ENCODE measurements at places on chromosomes 11 and 22.
A peak's percentile ranks its signal among the peaks of the same experiment; 100 is the strongest.

- DNase-seq = no peak
These were observed 10.9 kb downstream of the SMCO4 start for GRCh38 chr11:93532281-93532789.

- no peak for DNase-seq
These were observed 10.2 kb downstream of the AHNAK start for GRCh38 chr11:62536301-62536957.

GRCh38 chr22:32233091-32233490 lies 22.1 kb downstream of the SLC5A4 start:
- no peak for DNase-seq

GRCh38 chr11:94638902-94639373 lies 71.8 kb downstream of the PIWIL4 start:
- DNase-seq = peak; percentile 45

GRCh38 chr11:13160806-13161205 lies 116.8 kb upstream of the BMAL1 start:
- DNase-seq = no peak

DNA sequence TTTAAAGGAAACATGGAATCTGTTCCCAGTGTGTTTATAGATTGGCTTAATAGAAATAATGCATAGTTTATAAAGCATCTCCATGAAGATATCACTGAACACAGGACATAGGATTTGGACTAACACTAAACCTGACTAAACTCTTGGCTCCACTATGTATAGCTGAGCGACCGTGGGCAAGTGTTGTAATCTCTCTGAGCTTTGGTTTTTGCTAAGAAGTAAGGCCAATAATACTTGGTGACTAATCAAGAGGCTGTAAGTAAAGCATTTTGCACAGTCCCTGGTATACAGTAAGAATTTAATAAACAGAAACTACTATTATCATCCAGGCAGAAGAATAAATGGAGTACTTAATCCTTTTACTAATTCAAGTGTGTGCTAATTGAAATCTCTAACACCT lies 125.5 kb upstream of the MTMR2 start:
- DNase-seq = peak; percentile 44

- DNase-seq = no peak
These were observed 7.4 kb upstream of the RCE1 start for GRCh38 chr11:66835768-66836405.

GRCh38 chr11:83361831-83362230 lies 75.7 kb upstream of the CCDC90B start:
- DNase-seq = no peak

GRCh38 chr11:8225589-8226036 lies 38.1 kb downstream of the LMO1 start:
- DNase-seq = peak; percentile 74

GRCh38 chr22:30704978-30705377 lies 10.3 kb downstream of the OSBP2 start:
- no peak for DNase-seq

- DNase-seq = no peak
These were observed 12.5 kb upstream of the SELENOH start for GRCh38 chr11:57728829-57729228.

- DNase-seq = no peak
These were observed 7.8 kb downstream of the BCR start for GRCh38 chr22:23187871-23188700.

GRCh38 chr11:130580372-130580771 lies 131.9 kb downstream of the ADAMTS15 start:
- peak; percentile 77 for DNase-seq

Data from ELR (cell line).